ENCODE measurements at places on chromosomes 6 and 20. TPM values are rescaled to one million over a fixed set of nuclear protein-coding genes. Genes with fewer than 3 reads are reported as not detected.

DNA sequence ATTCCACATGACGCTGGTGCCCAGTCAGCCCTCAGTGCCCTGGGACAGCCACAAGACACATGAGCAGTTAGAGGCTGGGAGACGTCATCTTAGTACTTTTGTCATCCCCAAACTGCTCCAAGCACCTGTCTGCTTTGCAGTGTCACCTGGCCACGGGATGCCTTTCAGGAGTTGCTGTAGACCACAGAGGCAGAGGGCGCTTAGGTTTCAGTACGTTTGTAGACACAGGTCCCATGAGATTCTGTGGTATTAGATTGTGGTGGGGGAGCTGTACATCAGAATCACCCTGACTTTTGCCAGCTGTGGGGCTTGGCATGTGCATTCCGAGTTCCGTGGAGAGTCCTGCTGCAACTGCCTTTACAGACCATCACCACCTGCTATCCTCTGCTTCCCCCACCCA is 16.7 kb downstream of the MAVS start:
- no peak for DNase-seq

DNA sequence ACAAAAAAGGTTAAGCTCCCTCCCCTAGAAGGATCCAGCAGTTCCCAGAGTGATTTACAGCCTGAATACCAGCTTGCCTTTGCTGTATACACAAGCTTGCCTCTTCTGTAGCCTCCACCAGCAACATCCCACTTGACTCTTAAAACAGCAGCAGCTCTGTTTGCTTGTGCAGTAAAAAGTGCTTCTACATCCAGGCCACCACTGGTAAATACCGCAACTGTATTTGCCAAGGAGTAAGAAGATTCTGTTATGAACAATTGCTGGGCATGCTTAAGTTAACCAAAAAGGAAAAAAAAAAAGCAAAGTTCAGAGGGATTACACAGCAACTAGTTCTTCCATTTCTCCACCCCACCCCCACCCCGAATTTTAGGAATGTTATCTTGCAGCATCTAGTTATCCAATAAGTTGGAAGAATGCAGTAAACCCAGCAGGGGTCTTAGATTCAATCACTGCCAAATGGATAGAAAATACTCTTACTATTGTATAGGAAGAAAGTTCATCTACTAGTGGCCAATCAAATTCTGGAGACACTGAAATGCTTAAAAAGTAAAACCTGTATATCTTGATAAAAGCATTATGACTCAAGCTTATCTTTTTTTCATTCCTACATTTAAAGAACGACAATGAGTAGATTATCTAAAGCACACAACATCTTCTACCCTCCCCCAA is 4.8 kb downstream of the SALL4 start:
- no peak for DNase-seq

- no peak for DNase-seq
Observed at GRCh38 chr6:36028088-36028876, 674 bp downstream of the MAPK14 start.

- no peak for DNase-seq
Observed at GRCh38 chr20:32664012-32664677, 9.6 kb downstream of the C20orf203 start.

GRCh38 chr20:32535316-32535952 is 49.7 kb downstream of the NOL4L start:
- no peak for DNase-seq

- DNase-seq = no peak
Observed at GRCh38 chr20:1418350-1418749, 25.5 kb upstream of the FKBP1A start.

DNA sequence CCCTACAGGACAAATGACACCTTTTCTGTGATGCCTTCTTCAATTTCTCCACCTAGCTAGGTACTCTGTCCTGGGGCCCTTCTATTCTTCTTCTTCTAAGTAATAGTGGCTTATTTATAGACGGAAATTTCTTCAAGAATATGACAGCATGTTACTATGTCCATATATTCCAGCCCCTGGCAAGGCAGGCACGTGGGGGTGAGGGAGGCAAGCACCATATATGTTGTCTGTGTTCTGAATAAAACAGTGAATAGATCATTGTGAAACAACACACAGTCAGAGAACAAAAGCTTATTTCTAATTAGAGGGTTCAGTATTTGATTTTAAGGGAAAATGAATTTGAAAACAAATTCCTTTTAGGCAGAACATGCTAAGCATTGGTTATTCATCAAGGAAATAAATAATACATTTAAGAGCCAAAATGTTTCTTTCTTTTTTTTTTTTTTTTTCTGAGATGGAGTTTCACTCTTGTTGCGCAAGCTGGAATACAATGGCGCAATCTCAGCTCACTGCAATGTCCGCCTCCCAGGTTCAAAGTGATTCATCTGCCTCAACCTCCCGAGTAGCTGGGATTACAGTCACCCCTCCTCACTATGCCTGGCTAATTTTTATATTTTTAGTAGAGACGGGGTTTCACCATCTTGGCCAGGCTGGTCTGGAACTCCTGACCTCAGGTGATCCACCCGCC is 6.2 kb downstream of the HEBP2 start:
- DNase-seq = no peak

The VSTM2L gene
- total RNA-seq = 3.7 TPM

The VAPB gene
- 29.7 TPM for total RNA-seq

The SLC32A1 gene
- total RNA-seq = not detected

The ZNF343 gene
- total RNA-seq = 9.9 TPM

The WFDC12 gene
- not detected for total RNA-seq

The CYP24A1 gene
- total RNA-seq = not detected

All from Peyer's patch (tissue), 4 donors.